ENCODE measurements at places on chromosomes 11 and 22.

GRCh38 chr11:49505231-49505630 lies 296.8 kb upstream of the FOLH1 start:
- no peak for DNase-seq

DNA sequence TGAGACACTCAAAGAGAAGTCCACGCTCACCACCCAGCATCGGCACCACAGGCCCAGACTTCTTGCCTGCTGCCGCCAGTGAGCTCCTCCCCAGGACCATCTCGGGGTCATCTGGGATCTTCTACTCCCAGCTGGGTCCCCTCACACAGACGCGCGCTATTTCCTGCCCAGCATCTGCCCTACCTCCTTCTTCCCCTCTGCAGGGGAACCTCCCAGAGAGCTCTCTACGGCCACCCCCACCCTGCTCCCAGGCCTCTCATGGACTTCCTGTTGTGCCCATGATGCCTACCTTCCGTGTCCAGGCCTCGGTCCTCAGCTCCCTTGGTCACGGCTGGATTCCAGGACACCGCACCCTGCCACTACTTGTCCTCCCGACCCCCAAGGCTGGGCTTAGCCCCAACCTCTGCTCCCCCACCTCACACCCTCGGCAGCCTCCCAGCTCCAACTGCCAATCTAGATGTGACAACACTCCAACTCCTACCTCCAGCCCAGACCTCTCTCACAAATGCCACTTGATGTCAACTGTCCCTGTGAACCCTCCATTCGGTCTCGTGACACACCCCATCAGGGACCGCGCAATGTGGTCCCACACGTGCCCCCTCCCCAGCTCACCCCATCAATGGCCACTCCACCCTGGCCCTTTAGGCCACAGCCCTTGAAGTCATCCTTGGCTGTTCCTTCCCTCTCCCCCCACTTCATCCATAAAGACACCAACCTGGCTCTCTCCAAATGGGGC lies 45.3 kb downstream of the SGSM3 start:
- no peak for DNase-seq

GRCh38 chr11:44304091-44305025 lies 5.6 kb downstream of the ALX4 start:
- no peak for DNase-seq

DNA sequence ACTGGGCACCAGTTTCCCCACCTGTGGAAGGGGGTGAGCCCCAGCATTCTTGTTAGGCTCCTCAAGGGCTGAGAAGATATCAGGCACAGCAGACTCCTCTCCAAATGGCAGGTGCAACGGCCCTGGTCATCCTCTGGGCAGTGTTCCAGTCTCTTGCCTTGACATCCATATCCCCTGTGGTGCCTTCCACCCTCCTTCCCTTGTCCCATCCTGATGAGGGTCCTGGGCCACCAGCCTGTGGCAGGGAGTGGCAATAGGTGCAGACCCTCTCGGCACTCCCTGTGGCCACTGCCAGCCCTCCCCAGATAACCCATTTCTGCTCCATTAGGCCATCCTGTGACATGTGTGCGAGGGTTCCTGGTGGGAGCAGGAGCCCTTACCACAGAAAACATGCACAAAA lies 78.8 kb upstream of the NECTIN1 start:
- no peak for DNase-seq

DNA sequence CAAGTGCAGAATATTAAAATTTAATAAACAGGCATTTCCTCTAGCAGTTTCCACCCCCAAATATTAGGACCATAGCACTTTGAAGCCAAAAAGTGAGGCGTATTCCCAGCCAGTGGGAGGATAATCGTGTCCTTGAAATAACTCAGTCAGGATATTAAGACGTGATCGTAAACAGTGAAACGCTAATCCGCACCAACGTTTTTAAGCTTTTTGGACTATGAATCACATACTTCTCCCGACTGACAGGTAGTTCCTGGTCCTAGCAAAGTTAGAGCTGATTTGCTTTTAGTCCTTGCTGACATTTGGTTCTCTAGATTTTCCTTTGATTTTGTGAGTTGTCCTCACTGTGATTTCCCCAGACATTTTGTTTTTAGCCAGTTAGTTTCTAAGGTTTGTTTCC lies 197.1 kb upstream of the ARHGAP20 start:
- no peak for DNase-seq

- DNase-seq: no peak
These were observed 11.4 kb downstream of the ATG16L2 start for GRCh38 chr11:72825661-72826060.

GRCh38 chr11:94897330-94897768 lies 76.0 kb downstream of the CWC15 start:
- DNase-seq: no peak

DNA sequence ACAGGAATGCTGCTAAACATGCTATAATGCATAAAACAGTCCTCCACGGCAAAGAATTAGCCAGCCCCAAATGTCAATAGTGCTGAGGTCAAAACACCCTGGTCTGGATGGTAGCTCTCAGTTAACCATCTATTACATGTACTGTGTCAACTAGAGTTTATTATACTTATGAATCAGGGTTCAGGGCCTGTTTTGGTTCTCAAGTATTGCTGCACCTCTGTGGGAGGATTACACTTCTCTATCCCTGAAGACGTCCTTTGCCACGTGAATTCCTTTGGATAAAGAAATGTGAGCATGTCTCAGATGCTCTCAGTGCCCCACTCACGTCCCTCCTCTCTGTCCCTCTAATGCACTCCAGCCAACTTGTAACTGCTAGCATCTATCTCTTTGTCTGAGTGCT lies 53.4 kb downstream of the SLC1A2 start:
- no peak for DNase-seq

DNA sequence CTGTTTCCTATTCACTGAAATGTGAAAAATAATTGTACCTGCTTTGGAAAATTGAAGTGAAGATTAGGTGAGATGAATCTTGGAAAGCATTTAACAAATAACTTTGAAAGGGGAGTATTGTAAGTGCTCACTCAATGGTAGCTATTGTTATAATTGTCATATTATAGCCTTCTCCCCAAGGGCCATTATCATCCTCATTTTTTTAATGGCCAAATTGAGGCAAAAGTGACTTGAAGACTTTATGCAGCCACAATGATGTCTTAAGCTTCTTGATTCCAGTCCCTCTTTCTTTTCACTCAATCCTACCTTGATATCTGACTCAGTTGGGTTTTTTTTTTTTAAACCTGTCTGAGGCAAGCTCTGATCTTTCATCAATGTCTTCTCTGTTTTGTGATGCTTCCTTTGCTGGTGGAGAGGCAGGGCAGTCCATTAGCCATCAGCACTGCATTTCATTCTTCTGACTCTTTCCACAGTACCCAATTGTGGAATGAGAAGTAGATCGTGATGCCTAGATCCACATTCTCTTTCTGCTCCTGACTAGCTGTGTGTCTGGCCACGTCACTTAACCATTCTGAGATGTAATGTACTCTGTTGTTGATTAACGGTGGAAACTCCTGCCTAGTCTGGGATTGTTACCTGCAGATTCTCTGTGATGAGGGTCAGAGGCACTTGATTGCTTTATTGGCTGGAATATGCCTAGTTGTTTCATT lies 101.4 kb downstream of the DBX1 start:
- no peak for DNase-seq

DNA sequence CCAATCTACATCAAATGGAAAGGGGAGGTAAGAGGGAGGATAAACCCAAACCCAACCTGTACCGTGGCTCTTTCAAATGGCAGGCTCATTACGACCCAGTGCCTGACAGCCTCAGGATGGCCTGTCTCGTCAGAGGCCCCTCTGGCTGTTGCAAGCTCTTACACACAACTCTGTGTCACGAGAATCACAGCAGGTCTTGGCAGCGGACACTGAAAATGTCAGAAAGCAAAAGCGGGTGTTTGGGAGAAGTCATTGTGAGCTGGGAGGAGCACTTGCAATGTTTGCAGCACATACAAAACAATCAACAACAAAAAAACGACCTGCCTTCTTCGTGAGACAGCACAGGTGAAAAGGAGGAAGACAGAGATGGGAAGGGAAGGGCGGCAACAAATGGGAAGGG lies 248.1 kb downstream of the OPCML start:
- no peak for DNase-seq

GRCh38 chr11:64987998-64988854 lies 8.5 kb downstream of the BATF2 start:
- no peak for DNase-seq

GRCh38 chr11:26134481-26135355 lies 197.2 kb upstream of the ANO3 start:
- DNase-seq: no peak

- no peak for DNase-seq
These were observed 170.1 kb upstream of the CADM1 start for GRCh38 chr11:115674176-115674936.

DNA sequence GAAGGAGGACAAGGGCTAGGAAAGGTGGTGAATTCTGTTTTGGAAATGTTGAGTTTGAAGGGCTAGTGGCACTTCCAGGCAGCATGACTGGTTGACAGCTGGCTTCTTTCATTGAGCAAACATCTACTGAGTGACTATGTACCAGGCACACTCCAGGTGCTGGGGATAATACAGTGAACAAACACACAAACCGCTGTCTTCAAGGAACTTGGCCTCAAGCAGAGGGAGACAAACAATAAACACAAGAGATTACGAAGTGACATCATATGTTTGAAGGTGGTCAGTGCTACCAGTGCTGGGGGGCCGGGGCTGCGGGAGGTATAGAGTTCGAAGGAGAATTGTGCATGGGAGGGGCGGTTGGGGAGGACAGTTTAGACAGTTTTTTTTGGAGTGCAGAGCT lies 197.0 kb upstream of the SORL1-AS1 start:
- no peak for DNase-seq
